Calu3 (cell line): ENCODE measurements at places on chromosomes 7 and 10. TPM values are rescaled to one million over a fixed set of nuclear protein-coding genes. Genes with fewer than 3 reads are reported as not detected.

DNA sequence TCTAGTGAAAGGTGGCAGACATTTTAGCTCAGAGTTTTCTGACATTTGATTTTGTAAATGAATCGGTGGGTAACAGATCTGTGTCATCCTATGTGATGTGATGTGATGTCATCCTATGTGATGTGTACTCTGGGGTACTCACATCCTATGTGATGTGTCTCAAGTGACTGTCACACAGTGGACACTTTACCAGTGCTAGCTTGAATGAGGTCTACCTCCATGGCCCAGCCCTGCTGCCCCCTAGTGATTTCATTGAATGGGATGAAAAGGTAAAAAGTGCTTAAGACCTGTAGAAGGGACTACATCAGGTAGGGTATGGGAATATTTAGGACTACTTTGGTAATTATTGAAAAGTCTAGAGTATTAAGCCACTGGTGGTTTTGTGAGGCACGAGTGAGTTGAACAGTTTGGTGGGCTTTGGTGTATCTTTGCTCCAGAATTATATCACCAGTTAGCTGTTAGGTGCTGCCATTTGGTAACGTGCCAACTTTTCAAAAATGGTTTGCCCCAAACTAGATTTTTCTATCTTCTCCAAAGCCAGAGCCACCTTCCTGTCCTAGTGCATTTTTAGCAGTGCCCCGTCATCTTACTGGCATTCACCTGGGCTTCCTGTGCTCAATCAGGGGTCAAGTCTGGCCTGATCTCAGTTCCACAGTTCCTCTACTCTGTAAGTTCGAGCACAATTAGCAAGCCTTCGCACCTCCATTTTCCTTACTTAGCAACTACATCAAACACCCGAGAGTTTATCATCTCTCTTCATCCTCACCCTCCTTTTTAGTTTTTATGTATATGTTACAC, 9.7 kb downstream of the EIF4H start:
- peak; percentile 43 for DNase-seq

DNA sequence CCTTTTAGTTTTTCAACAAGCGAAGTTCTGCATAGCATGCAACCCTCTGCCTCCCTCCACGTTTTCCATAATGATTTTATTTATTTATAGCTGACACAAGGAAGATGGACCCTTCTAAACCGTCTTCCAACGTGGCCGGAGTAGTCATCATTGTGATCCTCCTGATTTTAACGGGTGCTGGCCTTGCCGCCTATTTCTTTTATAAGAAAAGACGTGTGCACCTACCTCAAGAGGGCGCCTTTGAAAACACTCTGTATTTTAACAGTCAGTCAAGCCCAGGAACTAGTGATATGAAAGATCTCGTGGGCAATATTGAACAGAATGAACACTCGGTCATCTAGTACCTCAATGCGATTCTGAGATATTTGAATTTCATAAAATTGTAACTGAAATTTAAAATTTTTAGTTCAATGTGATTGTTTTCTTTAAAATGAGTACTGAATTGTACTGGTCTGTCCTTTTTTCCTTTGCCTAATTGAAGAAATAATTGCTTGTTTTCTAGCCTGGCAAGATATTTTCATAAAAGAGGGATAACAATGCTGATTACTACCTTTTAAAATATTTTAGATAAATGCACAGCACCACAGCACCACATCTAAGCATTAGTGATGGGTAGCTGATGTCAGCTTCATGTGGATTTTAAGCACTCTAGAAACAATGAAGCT, 41.5 kb upstream of the SLC39A12 start:
- peak; percentile 20 for DNase-seq

DNA sequence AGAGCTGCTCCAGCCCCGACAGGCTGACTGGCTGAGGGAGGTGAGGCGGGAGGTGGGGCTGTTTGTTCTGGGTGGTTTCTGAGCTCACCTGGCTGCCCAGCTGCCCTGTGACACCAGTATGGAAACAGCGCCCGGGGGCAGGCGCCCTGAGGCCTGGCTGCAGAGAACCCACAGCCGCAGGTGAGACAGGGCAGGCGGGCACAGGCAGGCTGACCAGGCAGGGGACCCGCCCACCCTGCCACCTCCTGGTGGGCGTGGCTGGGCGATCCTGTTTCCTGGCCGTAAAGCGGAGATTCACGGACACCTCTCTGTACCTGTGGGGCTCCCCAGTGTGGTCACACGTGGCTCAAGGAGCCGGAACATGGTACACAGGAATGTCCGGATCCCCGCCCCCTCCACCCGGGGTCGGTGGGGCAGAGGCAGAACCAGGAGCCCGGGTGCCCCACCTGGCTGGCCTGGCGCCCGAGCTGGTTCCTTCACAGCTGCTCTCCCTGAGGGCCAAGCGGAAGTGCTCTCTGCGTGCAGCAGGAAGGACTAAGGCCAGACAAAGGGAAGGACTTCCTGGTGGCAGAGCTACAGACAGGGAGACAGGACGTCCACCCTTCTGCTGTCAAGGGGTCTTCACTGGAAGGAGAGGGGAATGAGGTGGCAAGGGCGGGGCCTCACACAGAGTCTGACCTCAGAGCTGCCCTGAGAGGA, 3.9 kb downstream of the MICALL2 start:
- peak; percentile 99 for DNase-seq

DNA sequence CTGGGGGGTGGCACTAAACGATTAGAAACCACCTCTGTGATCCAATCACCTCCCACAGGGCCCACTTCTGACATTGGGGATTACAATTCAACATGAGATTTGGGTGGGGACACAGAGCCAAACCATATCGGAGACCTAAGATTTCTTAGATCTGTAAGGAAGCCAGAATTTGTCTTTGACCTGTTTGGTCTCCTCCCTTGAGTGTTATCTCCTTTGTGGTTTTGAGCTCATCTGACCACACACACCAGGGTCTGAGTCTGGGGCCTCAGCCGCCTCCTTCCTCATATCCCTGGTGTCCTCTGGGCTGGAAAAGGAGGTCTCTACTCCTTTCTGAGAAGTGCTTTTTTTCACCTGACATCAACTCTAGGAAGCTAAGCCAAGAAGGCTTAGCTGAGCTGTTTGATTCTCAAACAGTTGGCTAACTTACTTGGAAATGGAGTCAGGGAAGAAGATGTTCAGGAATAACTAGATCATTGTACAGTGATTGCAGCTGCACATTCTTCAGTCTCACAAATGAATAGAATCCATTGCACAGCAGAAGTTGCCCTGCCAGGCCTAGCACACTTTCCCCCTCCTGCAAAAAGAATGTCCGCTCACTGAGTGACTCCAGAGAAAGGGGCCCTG, 167.4 kb downstream of the ARHGAP21 start:
- DNase-seq, result no peak

DNA sequence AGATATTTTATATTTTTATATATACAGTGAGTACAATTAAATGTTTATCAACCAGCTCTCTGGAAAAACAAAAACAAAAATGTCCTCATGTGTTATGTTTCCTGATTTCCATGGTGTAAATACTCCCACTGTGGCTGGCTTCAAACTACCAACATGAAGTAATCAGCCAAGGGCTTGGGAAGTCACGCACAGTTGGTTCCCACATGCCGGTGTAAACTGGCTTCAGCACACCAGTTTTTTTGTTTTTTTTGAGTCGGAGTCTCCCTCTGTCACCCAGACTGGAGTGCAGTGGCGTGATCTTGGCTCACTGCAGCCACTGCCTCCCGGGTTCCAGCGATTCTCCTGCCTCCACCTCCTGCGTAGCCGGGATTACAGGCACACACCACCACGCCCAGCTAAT, 11.8 kb downstream of the OSBPL3 start:
- DNase-seq, result no peak

GRCh38 chr10:127774766-127775559, 38.0 kb downstream of the FOXI2 start:
- DNase-seq, result peak; percentile 28

DNA sequence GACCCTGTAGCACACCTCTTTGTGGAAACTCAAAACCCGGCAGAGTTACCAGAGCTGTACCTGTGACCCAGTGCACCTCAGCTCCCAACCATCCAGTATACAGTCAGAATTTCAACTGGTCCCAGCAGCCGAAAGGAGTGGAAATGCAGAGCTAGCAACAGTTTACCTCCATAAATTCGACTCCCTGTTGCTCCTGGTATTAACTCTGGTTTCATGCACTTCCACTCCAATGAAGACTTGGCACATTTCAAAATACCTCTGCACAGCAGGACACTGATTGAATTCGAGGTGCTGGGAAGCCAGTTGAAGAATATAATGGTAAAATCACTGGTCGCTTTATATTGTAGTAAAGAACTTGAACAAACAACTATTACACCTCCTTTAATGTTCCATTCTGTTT, 17.9 kb upstream of the TIAL1 start:
- DNase-seq, result no peak

DNA sequence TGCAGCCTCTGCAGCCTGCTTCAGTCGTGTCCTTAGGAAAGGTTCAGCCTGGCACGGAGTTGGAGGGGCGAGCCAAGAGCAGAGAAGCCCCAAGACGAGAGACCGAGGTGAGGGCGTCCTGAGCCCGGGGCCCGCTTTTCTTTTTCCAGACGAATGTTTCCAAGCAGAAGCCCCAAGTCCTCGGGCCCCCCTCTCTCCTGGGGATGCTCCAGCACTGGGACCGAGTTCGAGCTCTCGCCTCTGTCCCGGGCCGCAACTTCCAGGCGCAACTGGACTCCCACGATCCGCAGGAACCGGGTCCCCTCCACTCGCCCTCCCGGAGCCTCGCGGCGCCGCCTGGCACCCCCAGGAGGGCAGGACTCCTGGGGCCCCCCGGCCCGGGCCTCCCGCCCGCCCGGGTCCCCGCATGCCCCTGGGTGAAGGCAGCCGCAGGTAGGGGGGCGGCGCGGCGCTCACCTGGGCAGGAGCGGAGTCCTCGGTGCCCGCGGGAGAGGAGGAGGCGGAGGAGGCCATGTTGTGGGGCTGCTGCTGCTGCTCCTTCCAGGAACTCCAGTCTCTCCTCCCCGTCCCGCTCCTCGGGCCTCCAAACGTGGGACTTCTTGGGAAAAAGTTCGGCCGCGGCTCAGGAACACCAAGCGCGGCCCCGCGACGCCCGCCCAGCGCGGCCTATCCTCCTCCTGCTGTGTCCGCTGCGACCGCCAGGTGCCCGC, 45.3 kb upstream of the CDK1 start:
- DNase-seq, result peak; percentile 89

DNA sequence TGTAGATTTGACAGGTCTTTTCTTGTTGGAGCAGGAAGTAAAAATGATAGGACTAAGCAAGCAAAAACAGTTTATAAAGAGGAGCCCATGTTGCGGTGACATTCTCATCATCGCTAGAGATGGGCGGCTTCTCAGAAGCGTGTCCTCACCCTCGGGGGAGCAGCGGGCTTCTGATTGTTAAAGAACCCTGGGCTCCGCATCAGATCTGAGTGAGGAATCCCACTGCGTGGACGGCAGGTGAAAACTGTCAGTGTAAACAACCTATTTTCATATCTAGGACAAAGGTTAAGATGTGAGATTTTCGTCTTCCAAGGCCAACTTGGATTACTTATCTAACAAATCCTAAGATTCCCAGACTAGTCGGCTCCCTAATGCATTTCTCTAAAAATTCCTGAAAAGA, 177.6 kb downstream of the ADARB2 start:
- DNase-seq, result no peak

- no peak for DNase-seq
Measured at GRCh38 chr7:74217455-74218342, 7.9 kb downstream of the LAT2 start.

DNA sequence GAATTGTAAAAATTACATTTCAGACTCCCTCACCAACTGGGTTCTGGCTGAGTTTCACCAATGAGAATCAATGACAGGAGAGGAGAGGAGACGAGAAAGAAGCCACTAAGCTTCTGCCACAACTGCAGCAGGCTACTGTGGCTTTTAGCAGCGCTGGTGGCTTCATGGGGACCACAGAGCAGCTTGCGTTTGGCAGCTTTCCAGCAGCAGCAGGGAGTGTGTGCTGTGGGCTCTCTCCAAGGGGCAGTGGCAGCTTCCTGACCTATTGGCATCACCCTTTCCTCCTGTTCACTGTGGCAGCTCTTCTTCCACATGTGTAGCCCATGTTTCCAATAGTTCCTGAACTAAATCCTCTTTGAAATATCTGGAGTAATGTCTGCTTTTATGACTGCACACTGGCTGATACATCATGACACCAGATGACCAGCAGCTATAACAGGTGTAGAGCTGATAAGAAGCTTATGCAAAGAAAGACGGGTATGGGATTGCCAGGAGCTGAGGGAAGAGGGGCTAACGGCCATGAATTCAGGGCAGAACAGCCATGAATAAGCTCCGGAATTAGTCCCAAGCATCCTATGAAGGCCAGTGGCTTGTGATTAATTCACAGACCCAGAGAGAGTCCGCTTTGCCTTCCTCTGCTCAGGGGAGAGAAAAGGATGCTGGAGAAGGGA, 46.8 kb downstream of the KCNH2 start:
- no peak for DNase-seq

DNA sequence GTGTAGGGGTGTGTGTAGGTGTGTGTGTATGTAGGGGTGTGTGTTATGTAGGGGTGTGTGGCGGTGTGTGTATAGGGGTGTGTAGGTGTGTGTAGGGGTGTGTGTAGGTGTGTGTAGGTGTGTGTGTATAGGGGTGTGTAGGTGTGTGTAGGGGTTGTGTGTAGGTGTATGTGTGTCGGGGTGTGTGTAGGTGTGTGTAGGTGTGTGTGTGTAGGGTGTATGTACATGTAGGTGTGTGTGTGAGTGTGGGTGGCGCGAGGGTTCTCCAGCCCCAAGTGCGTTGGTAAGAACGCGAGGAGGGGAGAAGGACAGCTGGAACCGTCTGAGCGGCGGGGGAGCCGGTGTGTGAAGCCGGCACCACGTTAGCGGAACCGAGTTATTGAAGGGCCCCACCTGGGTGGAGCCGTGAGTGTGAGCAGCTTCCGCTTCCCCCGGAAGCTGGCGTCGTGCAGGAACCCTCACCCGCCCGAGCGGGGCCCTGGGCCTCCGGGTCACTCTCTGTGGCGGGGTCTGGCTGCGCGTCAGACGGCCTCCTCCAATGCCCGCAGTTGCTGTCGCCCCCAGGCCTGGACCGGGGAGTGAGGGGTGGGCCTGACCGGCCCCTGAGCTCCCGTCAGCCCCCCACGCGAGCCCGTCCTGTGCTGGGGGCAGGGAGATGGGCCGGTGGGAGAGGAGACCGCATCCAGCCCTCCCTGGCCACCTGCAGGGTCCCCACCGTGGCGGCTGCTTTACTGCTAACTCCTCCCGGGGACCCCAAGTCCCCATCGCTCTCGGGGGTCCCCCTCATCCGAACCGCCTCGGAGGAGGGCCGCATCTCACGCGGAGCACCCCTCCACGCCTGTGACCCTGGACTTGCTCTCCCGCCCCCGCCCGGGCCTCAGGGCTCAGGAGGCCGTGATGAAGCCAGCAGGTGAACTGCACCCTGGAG, 49.6 kb upstream of the PSMG3 start:
- no peak for DNase-seq

DNA sequence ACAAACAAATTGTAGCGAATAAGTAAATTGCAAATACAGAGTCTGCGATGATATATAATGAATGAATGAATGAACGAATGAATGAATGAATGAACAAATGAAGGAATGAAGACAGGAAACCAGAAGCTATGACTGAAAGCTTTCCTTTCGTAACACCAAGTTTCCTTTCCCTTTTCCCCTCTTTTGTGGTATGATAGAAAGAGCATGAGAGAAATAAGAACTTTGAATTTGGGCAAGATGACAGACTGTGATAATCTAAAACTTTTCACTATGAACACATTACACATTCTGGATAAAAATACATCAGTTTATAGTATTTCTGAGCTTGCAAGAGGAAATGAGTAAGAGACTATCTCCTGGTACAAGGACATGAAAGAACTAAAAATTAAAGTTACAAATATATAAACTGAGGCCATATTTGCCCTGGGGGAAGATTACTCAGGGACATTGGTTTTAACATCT, 8.4 kb upstream of the UCN3 start:
- DNase-seq, result no peak

Gene NUPR2
- total RNA-seq, result not detected in 2 replicates

Gene CCDC186
- 12.8 and 14.9 TPM in 2 replicates for total RNA-seq

Gene IGF2BP3
- 111 and 114 TPM in 2 replicates for total RNA-seq

Gene PI4K2A
- 12.6 and 13.0 TPM in 2 replicates for total RNA-seq

Gene CDHR1
- not detected in 2 replicates for total RNA-seq

Gene TMEM176A
- 1.5 and 6.1 TPM in 2 replicates for total RNA-seq

Gene ADCY1
- total RNA-seq, result 7.6 and 8.8 TPM in 2 replicates
